Amygdala (tissue), 56 donors: ENCODE measurements at places on chromosomes 4 and X.

DNA sequence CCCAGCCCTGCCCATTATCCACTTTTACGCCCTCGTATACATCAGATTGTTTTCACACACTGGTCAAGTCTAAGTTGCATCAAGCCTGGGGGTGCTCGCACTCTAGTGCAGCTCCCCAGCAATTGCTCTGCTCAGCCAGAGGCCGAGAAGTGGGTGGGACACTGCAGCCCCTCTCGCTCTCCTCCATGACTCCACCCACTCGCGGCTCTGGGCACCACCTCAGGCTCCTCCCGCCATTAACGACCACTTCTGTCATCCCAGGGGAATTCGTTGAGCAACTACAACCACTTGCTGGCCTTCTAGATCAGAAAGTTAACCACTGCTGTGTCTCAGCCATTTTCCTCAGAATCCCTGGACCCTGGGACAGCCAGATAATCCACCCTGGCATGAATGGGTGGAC lies 53.6 kb downstream of the ETNPPL start:
- DNase-seq, result no peak

GRCh38 chr4:76539979-76540378 lies 105.0 kb downstream of the SHROOM3 start:
- DNase-seq, result no peak

- peak; percentile 48 for DNase-seq
Observed at GRCh38 chrX:130539721-130540321, 138.0 kb downstream of the RBMX2 start.

GRCh38 chr4:26731351-26732035 lies 129.1 kb upstream of the STIM2 start:
- DNase-seq, result no peak

DNA sequence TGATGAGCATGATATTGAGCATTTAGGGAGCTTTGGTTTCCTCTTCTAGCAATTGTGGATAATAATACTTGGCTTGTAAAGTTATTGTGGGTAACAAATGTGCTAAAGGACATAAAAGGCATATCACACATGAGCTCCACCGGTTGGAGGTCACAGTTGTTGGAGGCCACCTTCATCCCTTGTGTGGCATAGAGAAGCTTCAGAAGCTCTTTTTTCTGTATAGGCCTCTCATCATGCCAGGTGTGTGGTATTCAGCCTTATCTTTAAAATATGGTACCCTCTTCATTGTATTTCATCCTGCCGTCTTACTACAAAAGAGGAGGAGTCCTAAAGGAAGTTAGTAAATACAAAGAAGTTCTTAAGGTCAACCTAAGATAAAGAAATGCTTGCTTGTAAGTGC lies 66.4 kb downstream of the HMGB2 start:
- no peak for DNase-seq

DNA sequence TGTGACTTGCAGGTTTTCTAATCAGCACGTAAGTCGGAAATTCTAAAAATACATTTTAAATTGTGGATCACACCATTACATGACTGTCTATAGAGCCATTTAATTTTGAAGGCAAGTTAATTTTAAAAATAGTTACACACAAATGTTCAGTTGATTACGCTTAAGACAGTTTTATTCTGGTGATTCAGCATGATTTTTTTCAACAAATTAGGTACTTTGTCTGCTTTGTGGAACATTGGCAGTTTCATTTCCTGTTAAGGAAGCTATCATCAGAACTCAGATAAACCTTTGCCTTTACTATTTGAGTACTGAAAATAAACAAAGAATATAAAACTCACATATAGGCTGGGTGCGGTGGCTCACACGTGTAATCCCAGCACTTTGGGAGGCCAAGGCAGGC lies 19.5 kb downstream of the SAT1 start:
- no peak for DNase-seq

- DNase-seq, result no peak
Observed at GRCh38 chr4:161419822-161420221, 744.0 kb downstream of the FSTL5 start.

GRCh38 chr4:69470561-69470960 lies 25.1 kb downstream of the UGT2B4 start:
- no peak for DNase-seq

GRCh38 chr4:85637778-85638177 lies 162.8 kb downstream of the ARHGAP24 start:
- DNase-seq, result no peak

GRCh38 chr4:143406523-143406922 lies 69.8 kb downstream of the GAB1 start:
- DNase-seq, result no peak

DNA sequence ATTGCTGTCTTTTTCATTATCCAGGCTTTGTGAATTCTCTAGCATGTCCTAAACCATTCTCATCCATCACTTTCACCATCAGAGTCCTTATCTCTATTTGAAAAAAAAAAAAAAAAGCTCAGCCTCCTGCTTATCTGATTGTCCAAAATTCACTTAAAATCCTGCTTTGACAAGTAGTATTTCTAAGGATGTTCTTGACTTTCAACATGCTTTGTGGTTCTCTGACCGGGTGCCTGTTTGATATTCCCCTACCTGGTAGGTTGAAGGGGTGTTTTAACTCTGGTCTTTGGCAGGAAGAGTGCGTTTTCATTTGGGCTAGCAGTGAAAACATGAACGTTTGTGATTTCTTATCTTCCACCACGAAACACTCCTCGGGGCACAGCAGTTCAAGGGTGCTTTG lies 17.3 kb upstream of the BBS12 start:
- no peak for DNase-seq

GRCh38 chrX:154396973-154397887 lies 947 bp upstream of the RPL10 start:
- peak; percentile 47 for DNase-seq

DNA sequence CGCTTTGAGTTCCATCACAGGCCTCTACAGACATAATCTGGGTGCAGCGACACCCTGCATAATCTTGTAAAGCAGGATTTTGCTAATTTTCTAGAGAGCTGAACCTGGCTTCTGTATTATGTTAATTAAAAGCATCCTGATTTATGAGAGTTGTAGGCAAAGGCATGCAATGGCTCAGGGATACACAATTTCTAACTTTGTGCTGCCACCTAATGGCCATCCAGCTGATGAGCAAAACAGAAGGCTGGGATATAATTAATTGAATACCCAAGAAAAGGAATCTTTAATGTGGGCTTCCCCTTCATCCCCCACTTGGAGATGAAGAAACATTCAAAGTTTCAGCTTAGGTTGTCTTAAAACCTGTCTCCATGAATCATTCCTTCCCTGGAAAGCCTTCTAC lies 78.1 kb downstream of the BMP15 start:
- DNase-seq, result peak; percentile 1

- no peak for DNase-seq
Observed at GRCh38 chr4:1655081-1655480, 29.0 kb downstream of the FAM53A start.

GRCh38 chr4:2570551-2571222 lies 34.2 kb downstream of the FAM193A start:
- DNase-seq, result no peak

- DNase-seq, result no peak
Observed at GRCh38 chr4:7529368-7530080, 94.8 kb upstream of the PSAPL1 start.

DNA sequence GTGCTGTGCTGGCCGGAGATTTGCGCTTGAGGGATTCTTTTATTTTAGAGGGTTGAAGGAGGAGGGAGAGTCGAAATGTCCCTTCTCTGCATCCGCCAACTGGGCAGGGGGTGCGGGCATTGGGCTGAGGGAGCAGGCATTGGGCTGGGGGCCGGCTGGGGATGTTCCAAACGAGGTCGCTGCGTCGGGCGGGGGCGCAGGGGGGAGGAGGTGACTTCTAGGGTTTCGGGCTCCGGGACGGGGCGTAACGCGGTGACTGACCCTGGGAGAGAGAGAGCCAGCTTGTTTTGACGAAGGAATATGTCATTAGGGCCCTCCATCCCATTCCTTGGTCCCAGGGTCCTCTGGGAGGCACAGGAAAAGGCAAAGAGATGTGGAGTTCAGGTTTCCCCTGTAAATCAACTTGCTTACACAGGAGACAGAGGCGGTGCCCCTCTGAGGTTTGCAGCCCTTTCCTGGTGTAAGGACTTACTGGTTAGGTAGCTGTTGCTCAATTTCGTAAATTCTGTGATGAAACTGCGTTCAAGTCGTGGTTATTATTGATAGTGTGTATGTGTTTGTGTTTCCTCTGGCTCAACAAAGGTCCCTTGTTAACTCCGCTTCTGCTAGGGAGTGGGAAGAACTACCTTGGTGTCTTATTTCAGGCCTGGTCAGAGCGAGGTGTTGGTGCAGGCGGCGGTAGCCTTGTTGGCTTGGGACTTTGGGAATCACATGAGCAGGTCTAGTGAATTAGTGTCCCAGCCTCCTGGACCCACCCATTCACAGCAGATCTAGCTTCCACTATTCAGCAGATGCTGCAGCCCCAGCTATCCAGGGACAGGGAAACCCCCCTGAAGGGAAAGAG lies 716 bp downstream of the FHIP1A start:
- DNase-seq, result no peak

- no peak for DNase-seq
Observed at GRCh38 chrX:134373736-134374135, 86.2 kb upstream of the HPRT1 start.

GRCh38 chr4:26964994-26965393 lies 104.4 kb downstream of the STIM2 start:
- no peak for DNase-seq

GRCh38 chr4:76198411-76199237 lies 15.0 kb downstream of the SCARB2 start:
- DNase-seq, result peak; percentile 56

- no peak for DNase-seq
Observed at GRCh38 chr4:96352051-96352517, 512.2 kb downstream of the PDHA2 start.

DNA sequence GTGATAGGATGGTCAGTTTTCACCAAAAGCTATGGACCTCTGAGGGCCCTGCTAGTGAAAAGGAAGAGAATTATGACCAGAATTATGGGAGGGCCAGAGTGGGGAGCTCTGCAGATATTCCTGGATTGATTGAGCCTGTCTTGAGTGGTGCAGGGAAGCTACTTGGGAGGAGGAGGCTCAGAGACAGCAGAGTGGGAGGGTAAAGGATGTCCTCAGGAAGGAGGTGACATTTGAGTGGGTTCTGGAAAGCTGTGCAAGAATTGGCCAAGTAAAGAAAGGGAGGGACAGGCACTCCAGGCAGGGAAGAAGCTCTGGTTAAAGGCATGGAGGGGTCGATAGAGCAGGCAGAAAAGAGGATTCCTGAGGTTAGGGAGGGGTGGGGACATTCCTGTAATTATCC lies 24.1 kb downstream of the RNF4 start:
- DNase-seq, result no peak

DNA sequence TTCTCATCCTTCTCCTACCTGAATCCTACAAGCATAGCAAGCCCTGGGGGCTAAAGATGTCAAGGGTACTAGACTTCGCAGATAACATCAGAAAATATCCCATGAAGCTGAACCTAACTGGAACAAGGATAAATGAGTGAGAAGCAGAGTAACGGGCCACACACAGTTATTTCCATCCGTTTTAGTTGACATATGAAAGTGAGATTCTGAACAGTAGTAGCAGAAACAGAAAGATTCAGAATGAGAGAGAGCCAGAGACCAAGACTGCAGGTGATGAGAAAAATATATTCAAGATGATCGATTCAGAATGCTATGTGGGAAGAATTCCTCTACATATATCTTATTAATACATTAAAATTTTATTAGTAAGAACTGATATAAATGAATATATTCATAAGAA lies 165.1 kb downstream of the TSPAN5 start:
- DNase-seq, result no peak

- no peak for DNase-seq
Observed at GRCh38 chrX:14963447-14964236, 90.4 kb downstream of the MOSPD2 start.

DNA sequence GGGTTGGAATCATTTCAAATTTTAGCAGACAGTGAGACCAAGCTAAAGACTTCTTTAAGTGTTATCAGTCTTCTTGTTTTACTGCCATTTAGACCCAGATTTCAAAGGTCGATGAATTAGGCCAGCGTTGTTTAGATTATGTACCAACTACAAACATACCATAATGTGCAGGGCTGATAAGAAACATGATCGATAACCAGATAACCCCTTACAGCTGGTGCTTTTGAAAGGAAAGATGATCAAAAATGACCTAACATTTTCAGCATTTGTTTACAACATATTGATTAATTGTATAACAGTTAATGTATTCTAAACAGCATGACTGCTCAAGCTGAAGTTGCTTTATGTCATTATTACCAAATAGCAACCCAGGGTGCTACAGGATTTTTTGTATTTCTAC lies 400.4 kb upstream of the FAM241A start:
- no peak for DNase-seq

DNA sequence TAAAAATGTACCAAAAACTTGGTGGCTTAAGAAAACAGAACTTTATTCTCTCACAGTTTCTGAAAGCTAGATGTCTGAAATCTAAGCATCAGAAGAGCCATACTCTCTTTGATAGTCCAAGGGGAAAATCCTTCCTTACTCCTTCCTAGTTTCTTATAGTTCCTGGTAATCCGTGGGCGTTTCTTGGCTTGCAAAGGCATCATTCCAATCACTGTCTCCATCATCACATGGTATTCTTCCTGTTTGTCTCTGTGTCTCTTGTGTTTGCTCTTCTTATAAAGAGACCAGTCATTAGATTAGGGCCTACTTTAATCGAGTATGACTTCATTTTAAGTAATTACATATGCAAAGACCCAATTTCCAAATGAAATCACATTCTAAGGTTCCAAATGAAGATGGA lies 118.9 kb upstream of the FSTL5 start:
- no peak for DNase-seq

DNA sequence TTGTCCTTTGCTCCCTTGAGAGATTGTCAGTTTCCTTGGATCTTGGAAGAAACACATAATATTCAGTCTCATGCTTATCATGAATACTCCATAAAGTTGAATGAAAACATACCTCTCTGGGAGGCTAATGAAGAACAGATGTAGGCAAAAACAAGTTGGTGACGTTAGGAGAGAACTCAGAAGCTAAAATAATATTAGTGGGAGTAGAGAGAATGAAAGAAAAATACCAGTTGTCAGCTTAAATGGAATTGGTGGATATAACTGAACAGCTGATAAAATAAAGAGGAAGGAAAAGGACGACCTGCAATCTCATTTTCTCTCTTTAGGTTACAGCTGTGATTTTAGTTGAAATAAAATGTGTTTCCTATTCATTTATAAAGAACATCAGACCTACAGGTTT lies 124.8 kb downstream of the SNCA start:
- DNase-seq, result no peak

- no peak for DNase-seq
Observed at GRCh38 chr4:94369046-94369445, 26.4 kb upstream of the HPGDS start.

DNA sequence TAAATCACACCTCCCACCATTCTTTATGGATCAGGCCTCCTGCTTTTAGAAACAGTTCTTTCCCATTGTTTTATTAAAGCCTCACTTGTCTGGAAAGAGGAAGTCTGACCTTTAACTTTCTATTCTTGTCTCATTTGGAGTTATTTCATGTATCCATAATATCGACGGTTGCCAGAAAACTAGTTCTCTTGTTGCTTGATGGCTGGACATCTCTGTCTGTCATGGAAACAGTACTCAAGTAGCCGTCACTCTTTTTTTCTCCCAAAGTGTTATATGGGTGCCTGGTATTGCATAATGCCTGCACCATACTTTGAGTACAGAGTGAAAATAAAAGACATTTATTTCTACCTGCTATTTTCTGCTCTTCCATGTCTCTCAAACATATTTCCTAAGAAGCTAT lies 61.4 kb downstream of the PHEX start:
- no peak for DNase-seq
